CD4-positive, alpha-beta memory T cell (primary cell): ENCODE measurements at places on chromosomes 6 and 20.
A peak's percentile ranks its signal among the peaks of the same experiment; 100 is the strongest.

- DNase-seq, result peak; percentile 38
These were observed 50.2 kb downstream of the IYD start for GRCh38 chr6:150418827-150419594.

DNA sequence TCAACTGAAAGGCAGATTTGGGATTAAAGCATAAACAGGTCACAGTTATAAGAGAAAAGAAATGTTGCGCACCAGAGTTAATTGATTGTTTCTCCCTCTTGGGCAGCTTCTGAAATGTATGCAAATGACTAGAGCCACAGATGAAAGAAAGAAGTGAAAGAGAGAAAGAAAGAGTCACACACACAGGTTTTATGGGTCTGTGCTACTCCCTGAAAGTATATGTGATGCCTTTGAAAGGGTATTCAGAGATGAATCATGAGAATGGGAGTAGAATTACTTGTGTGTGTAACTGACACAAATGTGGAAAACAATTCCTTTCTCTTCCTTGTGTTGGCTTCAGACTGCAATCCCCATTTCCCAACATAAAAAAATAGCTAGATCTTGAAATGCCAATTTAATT lies 196.9 kb downstream of the FOXA2 start:
- DNase-seq, result no peak

GRCh38 chr6:107689951-107690642 lies 134.0 kb downstream of the SCML4 start:
- no peak for DNase-seq

- DNase-seq, result peak; percentile 1
These were observed 984 bp downstream of the TNFRSF21 start for GRCh38 chr6:47308552-47309290.

DNA sequence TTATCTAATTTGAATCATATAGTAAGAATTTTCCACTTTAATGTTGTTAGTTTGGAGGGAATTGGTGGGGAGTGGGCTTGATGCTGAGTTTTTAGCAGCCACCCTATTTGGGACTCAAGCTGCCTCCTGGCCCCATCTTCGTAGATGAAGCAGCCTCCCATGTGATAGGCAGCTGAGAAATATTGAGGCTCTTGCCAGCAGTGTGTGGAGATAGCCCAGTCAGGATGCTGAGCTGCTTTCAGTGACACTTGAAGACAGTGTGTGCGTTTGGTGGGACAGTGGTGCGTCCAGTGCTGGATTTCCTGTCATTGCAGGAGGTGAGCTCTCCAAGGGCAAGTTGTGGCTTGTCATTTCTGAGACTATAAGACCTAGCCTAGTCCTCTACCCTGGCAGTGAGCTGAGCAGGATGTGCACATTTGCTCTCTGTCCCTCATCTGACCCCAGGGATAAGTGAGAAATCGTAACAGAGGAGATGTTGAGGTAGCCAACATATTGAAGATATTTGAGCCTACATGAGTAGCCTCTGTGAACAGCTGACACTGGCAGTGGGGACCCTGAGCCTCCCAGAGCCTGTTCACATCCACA lies 47.9 kb upstream of the RNF8 start:
- no peak for DNase-seq

GRCh38 chr6:15798533-15799255 lies 135.9 kb upstream of the DTNBP1 start:
- no peak for DNase-seq

DNA sequence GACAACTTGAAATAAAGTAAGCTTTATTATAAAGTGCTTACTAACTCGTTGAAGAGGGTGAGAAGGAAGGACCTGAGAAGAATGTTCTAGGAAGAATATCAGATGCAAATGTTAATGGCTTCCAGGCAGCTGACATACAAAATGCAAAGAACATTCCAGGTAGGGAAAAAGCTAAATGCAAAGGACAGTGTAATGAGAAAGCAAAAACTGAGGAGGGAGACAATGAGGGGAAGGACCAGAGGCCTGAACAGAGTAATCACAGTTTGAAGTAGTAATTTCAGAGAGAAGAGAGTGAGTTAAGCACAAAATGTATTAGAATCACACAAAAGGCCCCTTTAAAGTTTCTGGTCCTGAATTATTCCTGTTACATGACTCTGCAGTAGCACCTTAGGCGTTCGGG lies 81.3 kb downstream of the HMGCLL1 start:
- no peak for DNase-seq

- no peak for DNase-seq
These were observed 79.3 kb upstream of the AGPAT4 start for GRCh38 chr6:161353208-161353613.

DNA sequence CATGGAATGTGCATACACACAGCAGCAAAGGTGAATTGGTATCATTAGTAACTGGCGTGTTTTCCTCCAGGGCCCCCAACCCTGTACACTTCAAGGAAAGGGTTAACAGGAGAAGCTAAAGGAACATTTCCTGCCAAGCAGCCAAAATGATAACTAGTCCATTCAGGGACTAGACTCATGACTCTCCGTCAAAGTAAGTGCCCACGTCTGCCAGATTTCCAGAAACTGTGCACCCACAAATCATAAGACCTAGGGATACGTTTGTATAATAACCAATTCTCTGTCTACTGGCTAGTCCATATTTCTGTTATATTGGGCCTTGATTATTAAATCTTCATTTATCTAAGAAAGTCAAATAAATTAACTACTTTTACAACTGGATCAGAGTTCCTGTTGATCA lies 76.0 kb upstream of the NHSL1 start:
- no peak for DNase-seq

DNA sequence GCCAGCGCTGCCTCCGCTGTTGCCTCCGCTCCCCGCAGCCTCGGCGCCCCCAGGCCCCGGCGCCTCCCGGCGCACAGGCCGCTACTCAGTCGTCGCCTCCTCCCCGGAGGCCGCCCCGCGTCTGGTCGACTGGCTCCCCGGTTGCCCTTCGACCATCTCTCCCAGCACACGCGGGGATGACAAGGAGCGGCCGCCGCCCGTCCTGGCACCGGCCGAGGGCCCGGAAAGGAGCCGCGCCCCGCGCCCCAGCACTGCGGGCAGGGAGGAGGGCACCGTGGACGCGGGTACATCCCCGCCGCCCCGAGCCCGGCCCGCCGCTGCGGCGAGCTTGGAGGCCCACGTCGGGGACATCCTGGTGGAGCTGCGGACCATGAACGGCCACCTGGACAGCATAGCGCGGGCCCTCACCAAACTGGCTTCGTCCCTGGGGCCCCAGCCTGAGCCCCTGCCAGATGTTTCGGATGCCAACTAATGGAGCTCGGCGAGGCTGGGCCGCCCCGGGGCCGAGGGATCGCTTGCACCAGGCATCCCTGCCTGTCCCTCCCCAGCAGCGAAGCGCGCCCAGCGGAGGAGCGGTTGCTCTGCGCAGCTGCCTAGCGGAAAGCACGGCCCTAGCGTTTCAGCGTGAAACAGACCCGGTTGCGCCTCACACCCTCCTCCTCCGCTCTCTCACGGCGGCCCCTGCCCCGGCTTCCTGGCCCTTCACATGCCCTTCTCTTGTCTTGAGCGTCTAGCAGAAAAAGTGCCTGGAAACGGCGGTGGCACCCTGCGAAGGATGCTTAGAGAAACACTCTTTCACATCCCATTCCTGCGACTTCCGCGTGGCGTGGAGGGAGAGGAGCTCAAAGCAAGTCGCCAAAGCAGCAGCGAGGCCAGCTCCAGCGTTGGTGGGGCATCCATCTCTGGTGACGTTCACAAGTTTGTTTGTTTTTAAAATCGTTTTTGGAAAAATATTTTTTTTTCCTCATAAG lies 285.8 kb upstream of the SUPT3H start:
- peak; percentile 36 for DNase-seq

GRCh38 chr6:1596088-1596852 lies 13.4 kb upstream of the FOXC1 start:
- peak; percentile 68 for DNase-seq

DNA sequence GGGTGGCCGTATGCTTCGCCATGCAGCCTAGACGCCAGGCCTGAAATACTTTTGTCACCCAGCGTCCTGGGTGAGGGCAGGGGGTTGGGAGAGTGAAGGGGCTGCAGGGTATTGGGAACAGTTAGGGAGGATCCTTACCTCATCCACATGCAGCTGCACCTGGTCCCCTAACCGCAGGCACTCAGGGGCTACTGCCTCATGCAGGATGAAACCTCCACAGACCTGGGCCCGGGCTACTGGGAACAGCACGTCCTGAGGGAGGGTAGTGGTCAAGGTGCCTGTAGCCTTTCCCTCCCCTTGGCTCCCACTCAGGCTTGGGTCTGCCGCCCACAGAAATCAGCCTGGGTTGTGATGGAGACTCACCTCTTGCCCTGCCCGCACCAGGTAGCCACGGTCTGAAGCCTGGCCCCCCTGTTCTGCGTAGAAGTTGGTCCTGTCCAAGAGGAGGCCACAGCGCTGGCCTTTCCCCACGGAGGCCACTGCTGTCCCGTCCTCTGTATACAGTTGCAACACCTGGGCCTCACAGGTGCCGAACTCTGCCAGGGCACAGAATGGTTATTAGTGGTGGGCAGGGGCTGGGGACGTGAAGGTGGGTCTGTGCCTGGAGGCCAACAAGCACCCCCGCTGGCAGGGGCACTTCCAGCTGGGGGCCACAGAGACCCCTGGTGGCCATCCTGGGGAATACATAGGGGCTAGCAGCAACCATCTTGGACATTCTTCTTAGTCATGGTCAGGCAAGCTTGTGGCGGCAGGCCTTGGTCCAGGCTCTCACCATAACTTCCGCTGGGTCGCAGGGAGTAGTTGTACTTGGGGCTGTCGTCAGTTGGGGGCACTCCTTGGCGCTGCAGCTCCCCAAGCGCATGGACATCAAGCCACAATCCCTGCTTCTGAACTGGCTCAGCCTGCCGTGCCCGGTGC lies 8.6 kb downstream of the AARS2 start:
- DNase-seq, result peak; percentile 36

DNA sequence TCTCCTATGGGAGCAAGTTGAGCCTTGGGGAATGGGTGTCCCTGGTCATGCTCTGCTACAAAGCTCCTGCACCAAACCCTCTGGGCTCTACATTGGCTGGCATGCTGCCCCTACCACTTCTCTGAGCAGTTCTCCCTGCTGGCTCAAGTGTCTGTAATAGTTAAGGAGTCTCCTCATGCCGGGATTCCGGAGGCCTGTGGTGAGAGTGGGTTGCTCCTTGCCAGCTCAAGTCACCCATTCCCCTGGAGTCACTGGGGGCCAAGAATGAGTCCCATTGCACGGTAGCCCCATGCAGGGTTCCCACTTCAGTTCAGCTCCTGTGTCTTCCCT lies 173.9 kb downstream of the PRDM13 start:
- DNase-seq, result no peak

- no peak for DNase-seq
These were observed 17.5 kb downstream of the PTK7 start for GRCh38 chr6:43093436-43094289.

DNA sequence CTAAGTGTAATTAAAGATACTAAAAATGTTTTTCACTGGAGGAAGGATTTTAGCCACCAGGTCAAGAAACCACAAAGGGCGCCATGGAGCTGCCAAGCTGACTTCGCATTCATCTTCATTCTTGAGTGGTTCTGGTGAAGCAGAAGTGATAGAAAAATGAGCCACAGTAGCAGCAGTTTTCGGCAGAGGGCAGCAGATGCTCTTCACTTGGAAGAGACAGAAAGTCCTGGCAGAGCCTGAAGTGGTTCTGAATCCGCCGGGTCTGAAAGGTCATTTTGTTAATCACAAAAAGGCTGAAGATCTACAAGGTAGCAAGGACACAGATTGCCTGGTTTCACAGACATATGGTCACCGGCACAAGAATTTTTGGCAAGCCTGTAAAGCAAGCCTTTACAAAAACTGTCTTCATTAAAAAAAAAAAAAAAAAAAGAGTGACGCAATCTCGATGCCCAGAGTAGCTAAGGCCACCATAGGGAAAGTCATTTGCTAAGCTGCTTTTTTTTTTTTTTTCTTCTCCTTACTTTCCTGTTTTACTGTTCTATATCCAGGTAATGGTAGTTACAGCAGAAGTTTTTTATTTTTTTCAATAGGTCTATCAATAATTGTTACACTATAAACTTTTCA lies 345.1 kb upstream of the AGPAT4 start:
- DNase-seq, result no peak

DNA sequence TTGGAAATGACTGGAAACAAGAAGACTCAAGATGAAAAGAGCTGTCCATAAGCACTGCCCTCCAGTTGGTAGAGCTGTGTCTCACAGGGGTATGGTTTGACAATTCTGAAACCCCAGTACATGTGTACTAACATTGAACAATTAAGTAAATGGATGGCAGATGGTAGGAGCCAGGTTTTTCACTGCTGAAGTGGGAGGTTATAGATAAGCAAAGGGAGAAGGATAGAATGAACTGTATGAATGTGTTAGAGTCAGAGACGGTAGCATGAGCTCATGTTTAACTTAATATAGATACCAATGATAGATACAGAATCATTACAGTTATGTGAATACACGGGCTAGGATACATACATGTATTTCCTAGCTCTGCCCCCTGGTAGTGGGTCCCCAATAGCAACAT lies 95.0 kb upstream of the SIRPA start:
- no peak for DNase-seq

DNA sequence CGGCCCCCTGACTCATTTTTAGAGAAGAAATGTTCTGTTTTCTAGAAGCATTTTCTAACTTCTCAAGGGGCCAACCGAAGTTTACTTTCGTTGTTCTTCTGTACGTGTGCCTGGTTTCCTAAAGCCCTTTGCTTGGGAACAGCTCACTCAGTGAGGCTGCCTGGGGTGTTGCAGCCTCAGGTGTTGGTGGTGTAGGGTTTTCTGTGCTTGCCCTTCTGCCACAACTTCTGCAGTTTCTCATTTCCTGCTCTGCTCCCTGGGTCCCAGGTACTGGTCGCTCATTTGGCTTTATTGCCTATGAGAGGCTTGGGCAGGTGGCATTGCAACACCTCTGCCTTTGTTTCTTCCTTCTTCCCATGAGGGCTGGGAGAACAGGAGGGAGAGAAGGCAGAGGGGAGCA lies 278.3 kb downstream of the SOX4 start:
- DNase-seq, result no peak

- no peak for DNase-seq
These were observed 695.1 kb upstream of the CITED2 start for GRCh38 chr6:140069576-140069975.

GRCh38 chr6:36788768-36789167 lies 50.5 kb downstream of the CPNE5 start:
- no peak for DNase-seq

- DNase-seq, result no peak
These were observed 59.9 kb downstream of the REV3L start for GRCh38 chr6:111423055-111423633.

DNA sequence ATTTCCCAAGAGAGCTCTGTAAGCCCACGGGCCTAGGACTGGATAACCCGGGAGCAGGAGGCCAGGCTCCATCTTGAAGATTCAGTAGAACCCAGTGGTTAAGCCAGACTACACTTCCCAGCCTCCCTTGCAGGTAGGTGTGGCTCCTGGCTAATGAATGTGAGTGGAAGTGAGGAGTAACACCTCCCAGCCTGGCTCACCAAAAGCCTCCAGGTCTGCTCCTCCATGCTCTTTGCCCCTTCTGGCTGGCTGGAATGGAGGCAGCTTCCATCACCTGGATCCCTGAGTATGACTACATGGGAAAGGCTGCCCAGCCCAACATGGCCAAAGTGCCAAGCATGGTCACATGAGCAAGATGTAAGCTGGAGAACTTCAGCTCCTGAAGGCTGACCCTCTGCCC lies 9.7 kb downstream of the LRRN4 start:
- DNase-seq, result no peak

GRCh38 chr6:20454204-20454824 lies 52.6 kb downstream of the E2F3 start:
- DNase-seq, result no peak

GRCh38 chr6:148566664-148567350 lies 180.0 kb upstream of the UST start:
- peak; percentile 22 for DNase-seq
